ENCODE measurements at places on chromosomes 6 and 20.

DNA sequence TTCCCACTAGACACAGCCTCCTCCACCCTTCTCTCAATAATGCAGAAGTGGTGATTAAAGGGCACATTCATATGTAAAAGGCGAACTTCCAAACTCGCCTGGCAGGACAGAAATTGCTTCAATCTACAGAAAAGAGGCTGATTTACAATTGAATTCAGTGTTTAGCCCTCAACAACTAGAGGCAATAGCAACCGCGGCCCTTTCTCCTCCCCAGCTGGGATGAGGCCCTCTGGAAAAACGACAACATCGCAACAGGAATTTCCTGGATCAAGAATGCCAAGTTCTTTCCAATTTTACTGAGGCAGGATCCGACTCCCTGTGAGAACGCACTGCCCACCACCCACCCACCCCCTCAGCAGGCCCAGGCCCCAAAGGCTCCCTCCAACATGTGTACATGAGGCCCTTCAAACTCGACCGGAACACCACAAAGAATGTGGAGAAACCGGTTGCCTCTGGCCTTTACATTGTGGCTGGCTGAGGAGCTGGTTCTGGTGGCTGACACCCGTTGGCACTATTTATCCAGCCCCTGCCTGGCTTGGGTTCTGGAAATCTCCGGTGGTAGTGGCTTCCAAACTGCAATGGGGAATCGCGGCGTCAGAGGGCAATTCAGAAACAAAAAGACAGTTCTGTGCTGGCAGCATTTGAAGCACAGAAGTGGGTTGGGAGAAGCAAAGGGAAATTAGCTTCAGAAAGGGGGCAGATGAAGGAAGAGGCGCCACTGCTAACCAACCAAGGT is 36.8 kb downstream of the ZMYND8 start:
- DNase-seq, result no peak

- no peak for DNase-seq
Observed at GRCh38 chr6:42255050-42255449, 37.4 kb upstream of the MRPS10 start.

- no peak for DNase-seq
Observed at GRCh38 chr6:48664826-48665225, 553.8 kb upstream of the PTCHD4 start.

DNA sequence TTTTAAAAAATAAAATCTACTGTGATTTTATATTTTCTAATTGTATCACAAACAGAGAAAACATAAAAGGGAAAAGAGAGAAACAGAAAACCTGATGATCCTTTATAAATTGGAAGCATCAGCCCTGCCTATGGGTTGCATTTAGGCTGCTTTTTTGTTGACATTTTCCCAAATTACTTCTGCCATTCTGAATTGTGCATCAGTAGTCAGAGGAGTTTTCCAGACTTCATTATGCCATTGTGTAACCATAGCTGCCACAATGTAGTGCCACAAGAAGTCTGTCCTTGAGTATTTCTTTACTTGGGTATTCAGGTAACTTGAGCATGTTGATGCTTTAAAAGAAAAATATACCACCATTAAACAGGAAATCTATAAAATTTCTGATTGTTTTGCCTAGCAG is 130.3 kb downstream of the HACE1 start:
- DNase-seq, result no peak

GRCh38 chr20:32958574-32958973 is 45.7 kb downstream of the SUN5 start:
- no peak for DNase-seq

GRCh38 chr6:158911746-158912480 is 88.1 kb downstream of the RSPH3 start:
- no peak for DNase-seq

DNA sequence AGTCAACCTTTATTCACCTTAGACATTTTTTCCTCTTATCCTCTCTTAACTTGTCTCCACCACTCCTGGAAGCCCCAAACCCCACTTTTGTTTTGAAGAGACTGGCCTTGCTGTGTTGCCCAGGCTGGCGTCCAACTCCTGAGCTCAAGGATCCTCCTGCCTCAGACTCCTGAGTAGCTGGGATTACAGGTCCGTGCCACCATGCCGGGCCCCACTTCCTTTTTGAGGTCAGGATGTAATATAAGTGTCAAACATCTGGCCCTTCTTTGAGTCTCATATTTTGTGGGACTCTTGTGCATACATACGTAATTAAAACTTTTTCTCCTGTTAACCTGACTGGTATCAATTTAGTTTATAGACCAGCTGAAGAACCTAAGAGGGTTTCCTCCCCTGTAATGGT is 1.4 kb upstream of the CDK19 start:
- no peak for DNase-seq

DNA sequence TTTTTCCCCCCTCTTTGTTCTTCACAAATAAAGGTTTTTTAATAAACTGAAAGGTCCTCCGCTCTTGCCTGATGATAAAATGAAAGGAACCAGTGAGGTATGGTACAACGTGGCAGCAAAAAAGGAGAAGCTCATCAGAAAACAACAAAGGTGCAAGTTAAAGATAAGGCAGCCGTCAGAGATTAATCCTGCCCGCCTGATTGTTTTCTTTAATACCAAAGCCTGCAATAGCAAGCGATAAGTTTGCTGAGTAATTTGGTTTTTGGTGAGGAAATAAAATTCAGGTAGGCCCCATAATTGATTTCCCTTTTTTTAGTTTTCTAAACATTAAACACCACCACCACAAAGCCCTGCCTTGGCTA is 177.9 kb downstream of the MBOAT1 start:
- no peak for DNase-seq

DNA sequence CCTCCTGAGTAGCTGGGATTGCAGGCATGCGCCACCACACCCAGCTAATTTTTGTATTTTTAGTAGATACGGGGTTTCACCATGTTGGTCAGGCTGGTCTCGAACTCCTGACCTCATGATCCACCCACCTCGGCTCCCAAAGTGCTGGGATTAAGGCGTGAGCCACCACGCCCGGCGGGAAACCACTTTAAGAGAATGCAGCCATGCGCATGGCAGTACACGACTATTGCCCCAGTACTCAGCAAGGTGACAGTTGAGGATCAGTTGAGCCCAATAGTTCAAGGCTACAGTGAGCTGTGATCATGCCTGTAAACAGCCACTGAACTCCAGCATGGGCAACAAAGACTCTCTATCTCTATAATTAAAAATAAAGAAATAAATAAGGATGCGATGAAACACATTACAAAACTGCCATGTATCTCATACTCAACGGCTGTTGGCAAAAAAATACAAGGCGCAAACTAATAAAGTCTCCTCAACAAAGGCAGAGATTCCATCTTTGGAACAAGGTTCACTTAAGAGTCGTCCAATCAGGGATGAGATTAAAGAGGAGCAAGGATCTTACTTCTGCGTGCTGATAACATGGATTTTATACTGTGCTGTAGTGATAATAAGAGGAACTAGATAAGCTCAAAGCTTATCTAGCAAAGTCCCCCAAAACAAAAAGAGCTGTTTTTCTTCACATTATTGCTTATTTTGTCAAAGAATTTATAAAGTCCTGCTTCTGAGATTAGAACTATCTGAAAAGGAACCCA is 51.1 kb downstream of the STAU1 start:
- no peak for DNase-seq

DNA sequence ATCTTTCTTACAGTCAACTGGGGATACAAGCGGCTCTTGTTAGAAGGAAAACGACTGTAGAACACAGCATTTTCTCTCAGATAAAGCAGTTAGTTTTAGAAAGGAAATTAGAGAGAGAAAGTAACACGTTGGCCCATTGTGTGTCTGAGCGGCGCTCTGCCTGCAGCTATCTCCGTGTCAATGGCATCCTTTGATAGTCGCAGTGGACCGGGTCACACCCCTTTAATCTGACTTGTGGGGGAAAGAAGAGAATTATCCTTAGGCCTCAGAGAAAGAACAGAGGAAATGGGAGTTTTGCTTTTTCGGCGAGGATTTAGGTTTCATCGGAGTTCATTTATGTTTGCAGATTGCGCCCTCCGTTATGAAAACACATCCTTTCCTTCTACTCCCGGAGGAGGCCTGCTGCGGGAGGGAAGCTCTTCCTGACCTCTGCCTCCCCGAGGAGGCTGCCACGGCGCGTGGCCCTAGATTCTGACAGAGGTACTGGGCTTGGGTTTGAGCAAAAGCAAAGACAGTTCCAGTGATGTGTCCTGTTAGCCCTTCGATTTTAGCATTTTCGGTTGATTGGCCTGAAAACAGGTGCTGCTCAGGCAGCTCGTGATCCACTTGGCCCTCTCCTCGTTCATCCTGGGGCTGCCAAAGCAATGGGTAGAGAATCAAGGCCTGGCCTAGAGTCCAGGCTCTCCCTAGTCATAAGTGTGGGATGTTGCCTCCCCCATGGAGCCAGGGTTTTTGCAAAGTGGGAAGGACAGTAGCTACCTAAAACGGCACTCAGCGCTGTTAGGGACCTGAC is 74.9 kb downstream of the ZDHHC14 start:
- DNase-seq, result no peak

DNA sequence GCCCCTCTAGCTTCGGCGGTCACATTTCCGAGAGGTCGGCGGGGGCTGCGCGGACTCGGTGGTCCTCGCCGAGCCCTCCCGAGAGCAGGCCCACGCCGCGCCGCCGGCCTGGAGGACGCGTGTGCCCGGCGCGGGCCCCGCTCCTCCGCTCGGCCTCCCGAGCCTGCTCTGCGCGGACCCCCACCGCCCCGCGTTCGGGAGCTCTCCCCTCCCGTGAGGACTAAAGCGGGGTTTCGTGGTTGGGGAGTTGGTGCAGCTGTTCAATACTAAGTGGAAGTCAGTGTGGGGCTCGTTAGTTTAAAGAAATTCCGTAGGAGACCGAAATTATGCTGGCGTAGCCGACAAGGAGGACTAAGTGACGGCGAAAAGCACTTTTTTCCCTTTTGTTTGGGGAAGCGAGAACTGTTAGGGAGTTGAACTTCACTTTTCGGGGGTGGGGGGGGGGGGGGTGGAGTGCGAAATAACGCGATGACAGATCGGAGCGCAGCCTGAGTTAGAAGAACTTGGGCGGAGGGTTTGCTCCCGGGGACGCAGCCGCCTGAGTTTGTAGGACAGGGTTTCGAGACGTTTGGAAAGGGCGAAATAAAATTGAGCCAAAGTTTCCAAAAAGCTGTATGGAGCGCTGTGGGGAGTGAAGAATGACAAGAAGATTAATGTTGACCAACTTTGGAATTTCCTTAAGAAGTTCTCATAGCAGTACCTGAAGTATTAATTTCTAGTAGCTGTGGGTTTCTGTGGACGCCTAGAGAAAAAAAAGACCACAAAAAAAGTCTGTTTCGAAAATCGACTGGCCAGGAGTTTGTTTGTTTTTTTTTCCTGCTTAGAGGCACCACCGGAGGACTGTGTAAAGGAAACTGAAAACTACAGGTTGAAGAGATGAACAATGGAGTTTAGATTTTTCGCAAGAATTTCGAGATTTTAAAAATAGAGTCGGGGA is 1.4 kb downstream of the QKI start:
- DNase-seq, result peak; percentile 40

DNA sequence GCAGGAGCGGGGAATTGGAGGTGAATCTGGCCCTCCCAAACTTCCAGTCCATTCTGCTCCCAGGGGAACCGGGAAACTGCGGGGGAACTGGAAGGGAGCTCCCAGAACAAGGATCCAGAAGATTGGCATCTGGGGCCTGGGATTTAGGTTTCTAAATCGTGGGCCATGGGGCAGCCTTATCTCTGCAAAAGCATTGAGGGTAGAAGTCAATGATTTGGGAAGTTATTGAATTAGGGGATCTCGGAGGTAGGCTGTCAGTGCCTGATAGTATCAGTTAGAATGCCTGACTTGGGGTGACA is 45.1 kb downstream of the HNF4A start:
- DNase-seq, result no peak

GRCh38 chr6:135810486-135810885 is 41.0 kb upstream of the PDE7B start:
- no peak for DNase-seq

DNA sequence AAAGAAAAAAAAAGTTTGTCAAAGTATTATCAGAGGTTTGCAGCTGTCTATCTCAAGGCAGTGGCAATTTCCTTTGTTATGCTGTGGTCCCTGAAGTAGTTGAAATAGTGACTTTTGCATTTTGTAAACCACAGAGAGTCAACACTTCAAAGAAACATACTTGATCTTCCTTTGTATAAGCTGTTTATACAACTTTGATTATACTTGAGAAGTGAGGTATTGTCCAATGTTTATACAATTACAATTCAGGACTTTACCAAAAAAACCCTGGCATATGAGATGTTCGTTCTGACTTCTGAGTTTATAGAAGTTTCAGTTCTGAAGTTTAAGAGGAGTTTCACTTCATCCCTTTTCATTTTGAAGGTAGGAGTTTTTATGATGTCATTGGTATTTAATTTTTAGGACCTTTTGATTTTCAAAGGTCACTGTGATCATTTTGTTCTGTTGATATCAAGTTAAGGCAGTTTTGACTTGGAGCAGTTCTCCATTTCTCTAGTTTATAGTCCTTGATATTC is 4.0 kb downstream of the STK4 start:
- peak; percentile 73 for DNase-seq

DNA sequence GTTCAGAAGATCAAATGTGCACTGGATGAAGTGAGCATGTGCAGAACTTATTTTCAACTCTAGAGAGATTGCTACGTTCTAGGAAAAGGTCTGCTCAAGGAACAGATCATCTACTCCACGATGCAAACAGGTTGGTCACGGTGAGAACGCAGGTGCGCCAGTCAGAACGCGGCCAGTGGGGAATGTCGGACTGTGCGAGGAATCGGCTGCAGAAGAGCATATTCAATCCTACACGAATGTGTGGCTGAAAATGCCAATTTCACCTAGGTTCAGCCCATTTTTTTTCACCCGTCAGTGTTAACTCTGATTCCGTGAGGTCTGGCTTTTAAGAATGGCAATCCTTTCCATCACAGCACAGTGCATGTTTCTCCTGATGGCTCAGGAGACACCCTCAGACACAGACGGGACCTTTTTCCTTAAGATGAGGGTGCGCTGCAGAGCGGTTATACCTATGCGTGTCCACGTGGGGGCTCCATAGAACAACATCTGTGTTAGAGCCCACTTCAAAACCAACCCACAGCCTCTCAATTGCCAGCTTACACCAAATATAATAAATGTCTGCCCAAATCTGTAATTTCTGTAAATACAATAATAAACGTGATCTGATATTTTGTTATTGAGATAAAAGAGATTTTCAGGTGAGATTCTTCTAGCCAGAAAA is 250.4 kb downstream of the FOXA2 start:
- peak; percentile 17 for DNase-seq

DNA sequence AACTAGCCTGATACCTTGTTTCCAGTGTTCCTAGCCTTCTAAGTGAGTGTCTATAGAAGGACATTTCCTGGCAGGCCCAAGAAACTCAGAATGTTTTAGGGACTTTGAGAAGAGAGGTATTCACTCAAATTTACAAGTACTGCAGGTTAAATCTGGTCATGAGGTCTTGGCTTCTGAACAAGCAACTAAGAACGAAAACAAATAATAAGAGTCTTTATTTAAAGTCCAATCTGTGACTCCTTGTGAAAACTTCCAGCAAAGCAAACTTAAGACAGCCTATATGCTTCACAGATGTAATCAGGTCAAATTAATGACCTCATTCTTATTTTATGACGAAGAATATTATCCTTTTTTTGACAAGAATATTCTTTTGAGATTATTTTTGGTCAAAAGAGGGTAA is 79.4 kb upstream of the PRSS16 start:
- no peak for DNase-seq

- no peak for DNase-seq
Observed at GRCh38 chr6:73858376-73858775, 162.4 kb downstream of the CD109 start.

GRCh38 chr6:42407379-42407778 is 44.3 kb downstream of the TRERF1 start:
- DNase-seq, result no peak

- no peak for DNase-seq
Observed at GRCh38 chr20:9011121-9011520, 57.8 kb upstream of the PLCB4 start.
